ENCODE measurements at places on chromosomes 7 and 10. TPM values are rescaled to one million over a fixed set of nuclear protein-coding genes. Genes with fewer than 3 reads are reported as not detected.

Gene PLXDC2
- not detected for total RNA-seq

DNA sequence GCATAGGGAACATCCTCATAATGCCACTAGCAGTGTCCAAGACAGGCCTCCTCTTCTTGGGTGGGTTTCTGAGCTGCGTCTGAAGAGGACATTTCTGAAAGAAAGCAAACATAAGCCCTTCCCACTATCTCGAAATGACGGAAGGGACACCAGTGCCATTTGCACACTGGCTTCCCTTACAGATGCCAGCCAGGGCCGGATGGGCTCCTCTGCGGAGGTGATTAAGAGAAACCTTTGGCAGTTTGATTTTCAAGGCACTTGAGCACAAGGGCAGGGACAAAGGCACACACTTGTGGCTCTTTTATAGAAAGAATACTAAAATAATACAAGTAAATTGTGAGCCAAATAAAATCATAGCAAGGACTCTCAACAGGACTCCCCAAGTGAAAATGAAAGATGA lies 106.6 kb upstream of the CELF2 start:
- DNase-seq: no peak

DNA sequence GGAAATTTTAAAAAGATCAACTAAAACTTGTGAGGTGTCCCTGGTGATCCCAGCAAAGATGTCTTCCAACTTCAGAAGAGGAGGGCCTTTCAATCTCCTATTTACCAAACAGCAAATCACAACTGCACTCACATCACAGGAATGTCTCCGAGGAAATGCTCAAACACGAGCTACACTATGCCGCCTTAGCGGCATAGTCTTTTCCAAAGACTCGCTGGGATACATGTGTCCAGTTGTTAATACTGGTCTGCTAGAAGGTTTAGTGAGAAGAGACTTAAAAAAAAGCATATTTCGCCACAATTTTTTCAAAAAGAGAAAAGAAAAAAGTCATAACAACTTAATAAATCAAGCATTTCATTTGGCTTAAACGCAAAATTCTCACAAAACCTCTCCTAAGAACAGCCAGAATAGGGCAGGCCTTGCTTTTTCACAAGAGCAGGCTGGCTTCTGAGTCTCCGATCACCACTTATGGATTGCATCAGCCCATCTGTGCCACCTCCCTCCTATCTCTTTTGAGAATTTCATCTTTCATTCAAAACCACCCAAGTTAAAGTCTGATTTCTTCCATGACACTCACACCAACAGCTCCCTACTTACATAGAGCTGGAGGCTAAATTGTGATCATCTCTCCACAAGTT lies 66.1 kb downstream of the GNA12 start:
- no peak for DNase-seq

- peak; percentile 41 for DNase-seq
These were observed at the start of gene TMEM273 for GRCh38 chr10:49187950-49188761. TMEM273 (minus strand) TSS chr10:49188391; CDS start chr10:49188336, 55 bp downstream.

All from activated CD8-positive, alpha-beta T cell treated with anti-CD3 and anti-CD28 coated beads for 36 hours (primary cell).